Suppressor macrophage treated with lipopolysaccharide for 4 hours (primary cell): ENCODE measurements at places on chromosomes 6 and 20.

DNA sequence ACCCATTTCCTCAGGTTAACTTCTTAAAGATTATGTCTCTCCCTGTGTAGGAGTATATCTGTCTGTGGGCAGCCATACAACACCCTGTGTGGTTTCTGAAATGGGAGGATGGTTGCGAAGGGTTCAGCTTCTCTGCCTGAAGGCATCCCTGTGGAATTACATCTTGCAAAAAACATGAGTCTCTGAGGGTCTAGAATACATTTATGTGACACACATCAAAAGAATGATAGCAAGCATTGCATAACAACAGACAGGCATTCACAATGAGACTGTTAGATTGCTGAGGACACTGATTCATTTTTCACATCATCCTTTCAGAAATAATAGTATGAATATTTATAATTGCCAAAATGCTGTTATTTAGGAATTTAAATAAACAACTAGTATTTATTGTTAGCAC, 670.9 kb downstream of the HTR1B start:
- DNase-seq, result no peak

- DNase-seq, result peak; percentile 20
These were observed 180.6 kb downstream of the FOXA2 start for GRCh38 chr20:22403632-22404361.

DNA sequence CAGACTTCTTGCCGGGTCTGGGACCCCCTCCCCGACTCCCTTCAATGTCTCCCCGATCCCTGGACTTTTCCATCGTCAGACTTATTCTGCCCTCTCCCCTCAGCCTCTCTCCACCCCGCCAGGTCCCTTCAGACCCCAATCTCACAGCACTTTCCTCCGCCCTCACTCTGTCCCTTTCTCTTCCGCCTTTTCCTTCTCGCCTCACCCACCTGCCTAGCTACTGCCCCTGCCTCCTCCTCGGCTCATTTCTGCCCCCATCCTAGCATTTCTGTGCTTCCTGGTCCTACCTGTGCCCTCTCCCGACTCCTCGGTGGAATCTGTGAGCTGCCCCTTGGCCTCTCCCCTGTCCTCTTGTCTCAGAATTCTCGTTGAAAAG, 616 bp downstream of the CHMP4B start:
- DNase-seq, result peak; percentile 40

- DNase-seq, result no peak
These were observed 40.7 kb upstream of the PBOV1 start for GRCh38 chr6:138258991-138259390.

DNA sequence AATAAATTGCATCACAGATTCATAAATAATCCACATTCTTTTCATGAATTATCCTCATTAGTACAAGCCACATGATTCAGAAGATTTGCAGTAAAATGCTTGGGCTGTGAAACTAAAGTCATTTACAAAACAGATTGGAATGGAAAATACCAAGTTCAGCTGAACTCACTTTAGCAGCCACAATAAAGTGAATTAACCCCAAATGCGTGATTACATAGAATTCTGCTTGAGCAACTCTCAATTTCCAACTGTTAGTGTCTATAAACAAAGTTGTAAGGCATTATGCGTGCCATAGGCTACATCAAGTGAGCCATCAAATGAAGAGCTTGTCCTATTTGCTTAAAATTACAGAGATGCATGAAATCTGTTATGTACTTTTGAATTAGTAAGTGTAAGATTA, 60.4 kb upstream of the GFRAL start:
- no peak for DNase-seq

DNA sequence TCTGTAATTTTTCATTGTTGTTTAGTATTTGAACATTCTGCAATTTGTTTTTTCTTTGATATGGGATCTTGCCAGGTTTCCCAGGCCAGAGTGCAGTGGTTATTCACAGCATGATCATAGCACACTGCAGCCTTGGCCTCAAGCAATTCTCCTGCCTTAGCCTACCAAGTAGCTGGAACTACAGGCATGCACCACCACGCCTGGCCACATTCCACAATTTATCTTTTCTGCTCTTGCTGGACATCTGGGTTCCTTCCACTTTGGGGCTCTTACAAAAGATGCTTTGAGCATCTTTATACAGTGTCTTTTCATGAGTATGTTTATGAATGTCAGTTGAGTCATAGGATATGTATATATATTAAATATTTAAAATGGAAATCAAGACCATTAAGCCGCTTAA, 42.0 kb downstream of the PGM3 start:
- no peak for DNase-seq

- DNase-seq, result peak; percentile 15
These were observed 749 bp downstream of the FRK start for GRCh38 chr6:116059713-116060571.

- no peak for DNase-seq
These were observed 957 bp upstream of the VEGFA start for GRCh38 chr6:43768983-43769525.

GRCh38 chr6:22668307-22668706, 98.9 kb downstream of the HDGFL1 start:
- no peak for DNase-seq

DNA sequence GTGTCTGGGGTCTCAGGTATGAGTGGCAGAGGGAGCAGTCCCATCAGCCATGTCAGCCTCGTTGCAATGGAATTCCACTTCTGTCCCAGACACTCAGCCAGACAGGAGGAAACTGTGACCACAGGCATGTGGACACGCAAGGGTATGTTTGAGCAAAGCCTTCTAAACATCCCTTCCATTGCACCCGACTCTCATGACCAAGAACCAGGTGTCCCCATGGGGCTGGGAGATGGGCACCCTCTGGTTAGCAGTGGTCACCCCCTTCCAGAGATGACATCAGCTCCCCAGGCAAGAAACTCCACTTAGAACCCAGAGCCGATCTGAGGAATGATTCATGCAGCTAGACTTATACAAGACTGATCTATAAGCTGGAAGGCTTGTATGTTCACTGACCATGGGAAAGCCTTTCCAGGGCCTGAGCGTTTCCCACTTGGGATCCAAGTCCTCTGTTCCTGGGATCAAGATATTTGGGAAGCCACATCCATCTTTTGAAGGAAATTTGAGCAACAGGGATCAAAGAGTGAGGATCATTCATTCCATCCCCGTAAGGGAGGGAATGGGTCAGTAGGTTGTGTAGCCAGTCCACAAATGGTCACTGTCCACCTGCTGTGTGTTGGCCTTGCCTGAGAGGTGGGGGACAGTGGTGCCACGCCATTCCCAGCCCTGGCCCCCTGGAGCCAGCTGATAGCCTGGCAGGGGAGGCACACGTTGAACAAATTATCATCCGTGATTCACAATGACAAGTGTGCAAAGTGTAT, 3.9 kb upstream of the MRGBP start:
- no peak for DNase-seq

GRCh38 chr6:31711233-31711632, 3.9 kb upstream of the LY6G6D start:
- peak; percentile 31 for DNase-seq

DNA sequence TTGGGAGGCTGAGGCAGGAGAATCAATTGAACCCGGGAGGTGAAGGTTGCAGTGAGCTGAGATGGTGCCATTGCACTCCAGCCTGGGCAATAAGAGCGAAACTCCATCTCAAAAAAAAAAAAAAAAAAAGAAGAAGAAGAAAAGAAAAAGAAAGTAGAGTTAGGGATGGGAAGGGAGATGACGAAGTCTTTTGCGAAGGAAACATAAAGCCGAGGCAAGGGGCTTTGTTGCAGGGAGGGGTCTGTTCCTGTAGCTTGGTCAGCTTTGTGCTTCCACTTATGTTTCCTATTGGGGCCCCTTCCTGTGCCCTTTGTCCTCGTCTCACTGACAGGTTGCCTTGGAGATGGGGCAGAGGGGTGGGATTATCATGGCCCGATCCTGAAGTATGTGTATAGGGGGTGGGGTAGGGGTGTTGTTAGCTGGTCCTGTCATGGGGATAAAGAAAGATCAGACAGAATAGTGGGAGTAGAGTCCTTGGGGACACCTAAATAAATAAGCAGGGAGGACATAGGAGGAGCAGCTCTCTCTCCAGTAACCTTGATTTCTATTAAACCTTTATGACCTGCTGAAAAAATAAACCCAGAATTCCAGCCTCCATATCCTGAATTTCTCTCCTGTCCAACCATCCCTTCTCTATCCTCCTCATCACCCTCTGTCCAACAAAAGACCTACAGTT, 1.1 kb upstream of the CLIC1 start:
- peak; percentile 85 for DNase-seq

- DNase-seq, result peak; percentile 81
These were observed 64.1 kb upstream of the BEND6 start for GRCh38 chr6:56890683-56891429.

DNA sequence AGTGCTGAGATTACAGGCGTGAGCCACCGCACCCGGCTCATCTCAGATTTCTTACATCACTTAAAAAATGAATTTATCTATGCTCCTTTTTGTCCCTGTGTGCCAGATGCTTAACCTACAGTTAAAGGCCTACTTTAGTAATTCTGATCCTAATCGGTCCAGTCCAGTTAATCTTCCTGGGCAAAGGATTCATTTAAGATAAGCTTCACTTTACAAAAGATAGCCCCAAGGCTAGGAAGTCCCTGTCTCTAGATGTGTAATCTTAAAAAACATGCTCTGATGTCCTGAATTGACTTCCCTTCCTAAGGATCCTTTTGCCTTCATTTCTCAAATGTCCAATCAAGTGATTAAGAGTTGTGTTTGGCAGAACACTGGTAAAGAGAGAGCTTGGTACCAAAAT, 68.4 kb upstream of the IPCEF1 start:
- no peak for DNase-seq

DNA sequence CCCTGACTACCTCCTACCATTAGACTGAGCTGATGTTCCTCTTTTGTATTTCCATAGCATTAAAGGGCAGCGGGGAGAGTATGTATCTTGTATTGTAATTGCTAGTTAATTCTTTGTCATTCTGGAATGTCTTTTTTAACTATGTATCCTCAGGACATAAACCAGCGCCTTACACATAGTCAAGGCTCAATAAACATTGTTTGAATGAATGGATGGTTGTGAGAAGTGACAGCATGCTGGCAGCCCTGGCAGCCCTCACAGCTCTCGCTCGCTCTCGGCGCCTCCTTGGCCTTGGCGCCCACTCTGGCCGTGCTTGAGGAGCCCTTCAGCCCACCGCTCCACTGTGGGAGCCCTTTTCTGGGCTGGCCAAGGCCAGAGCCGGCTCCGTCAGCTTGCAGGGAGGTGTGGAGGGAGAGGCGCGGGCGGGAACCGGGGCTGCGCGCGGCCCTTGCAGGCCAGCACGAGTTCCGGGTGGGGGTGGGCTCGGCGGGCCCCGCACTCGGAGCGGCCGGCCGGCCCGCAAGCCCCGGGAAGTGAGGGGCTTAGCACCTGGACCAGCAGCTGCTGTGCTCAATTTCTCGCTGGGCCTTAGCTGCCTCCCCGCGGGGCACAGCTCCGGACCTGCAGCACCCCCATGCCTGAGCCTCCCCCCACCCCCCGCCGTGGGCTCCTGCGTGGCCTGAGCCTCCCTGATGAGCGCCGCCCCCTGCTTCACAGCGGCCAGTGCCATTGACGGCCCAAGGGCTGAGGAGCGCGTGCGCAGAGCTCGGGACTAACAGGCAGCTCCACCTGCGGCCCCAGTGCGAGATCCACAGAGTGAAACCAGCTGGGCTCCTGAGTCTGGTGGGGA, 93.1 kb downstream of the RNF182 start:
- no peak for DNase-seq

GRCh38 chr20:44212792-44213191, 2.2 kb upstream of the OSER1 start:
- no peak for DNase-seq

DNA sequence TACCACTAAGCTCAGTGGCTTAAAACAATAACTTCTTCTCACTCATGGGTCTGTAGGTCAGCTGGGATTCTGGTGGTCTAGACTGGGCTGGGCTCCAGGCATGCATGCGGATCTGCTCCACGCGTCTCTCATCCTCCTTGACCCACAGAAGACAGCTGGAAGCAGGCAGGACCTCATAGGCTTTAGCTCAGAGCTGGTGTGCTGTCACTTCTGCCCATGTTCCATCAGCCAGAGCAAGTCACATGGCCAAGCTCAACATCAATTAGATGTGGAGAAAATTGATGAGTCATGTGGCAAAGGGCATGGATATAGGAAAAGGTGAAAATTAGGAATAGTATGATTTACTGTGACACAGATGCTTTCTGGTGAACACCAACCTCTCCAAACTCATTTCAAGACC, 57.4 kb upstream of the PSMF1 start:
- no peak for DNase-seq

DNA sequence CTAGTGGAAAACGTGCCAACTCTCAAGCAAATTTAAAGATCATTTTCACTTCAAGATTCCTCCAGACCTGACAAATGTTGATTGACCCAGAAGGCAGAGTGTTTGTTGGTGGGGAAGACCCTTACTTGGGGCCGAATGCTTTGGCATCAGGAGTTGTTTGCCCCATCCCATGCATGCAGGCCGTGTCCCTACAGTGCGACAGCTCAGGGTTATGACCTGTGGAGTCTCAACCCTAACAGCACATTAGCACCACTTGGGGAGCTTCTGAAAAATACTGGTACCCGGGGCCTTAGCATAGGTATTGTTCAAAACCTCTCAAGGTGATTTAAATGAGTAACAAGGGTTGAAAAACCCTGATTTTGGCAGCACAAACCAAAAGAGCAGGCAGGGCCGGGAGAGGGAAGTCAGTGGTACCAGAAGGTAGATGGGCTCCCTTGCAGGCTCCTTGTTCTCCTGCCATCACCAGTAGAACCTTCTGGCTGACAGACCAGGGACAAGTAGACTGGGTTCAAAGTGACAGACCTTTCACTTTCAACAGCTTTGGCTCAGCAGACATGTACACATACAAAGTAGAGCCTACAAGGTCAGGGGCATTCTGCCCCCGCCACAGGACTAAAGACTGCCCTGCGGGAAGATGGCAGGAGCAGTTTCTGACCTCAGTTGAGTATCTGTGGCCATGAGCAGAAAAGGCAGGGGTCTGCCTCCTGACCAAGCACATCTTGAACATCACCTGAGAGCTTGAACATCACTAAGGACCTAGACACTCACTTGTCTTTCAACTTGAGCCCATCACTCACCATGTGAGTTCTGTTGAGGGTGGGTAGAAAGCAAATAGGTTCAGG, 39.6 kb downstream of the PLCG1 start:
- DNase-seq, result no peak

DNA sequence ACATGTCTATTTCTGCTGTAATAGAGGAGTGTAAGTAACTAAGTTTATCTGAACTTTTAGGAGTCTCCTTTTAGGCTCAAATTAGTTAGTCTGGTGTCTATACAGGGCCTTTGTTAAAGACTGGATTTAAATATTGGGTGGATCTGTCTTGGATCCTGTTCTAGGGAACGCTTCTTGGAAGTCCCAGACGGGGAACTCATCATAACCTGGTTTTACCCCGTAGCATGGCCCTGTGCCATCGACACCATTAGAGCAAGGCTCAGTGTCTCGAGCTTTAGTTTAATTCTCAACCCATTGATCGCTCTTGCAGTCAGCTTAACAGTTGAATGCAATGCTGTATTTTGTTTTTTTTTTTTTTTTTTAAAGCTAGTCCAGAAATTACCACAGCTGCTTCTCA, 89.9 kb downstream of the CARMIL1 start:
- no peak for DNase-seq

DNA sequence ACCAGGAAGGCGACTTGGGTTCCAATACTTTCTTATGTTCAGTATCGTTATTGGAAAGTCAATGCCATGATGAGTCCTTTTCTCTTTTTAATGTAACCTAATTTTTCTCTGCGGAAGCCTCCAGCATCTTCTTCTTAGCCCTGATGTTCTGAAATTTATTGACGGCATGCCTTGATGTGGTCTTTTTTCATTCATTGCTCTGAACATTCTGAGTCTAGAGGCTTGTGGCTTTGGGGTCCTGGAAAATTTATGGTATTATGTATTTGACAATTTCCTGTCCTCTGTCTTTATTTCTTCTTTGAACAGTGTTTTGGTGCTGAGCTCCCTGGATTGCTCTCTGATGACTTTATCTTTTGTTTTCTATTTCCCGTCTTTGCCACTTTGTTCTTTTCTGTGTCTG, 28.7 kb upstream of the MAS1 start:
- no peak for DNase-seq

- no peak for DNase-seq
These were observed 71.3 kb upstream of the STXBP5 start for GRCh38 chr6:147132889-147133288.
